ENCODE measurements at places on chromosomes 2 and 18. TPM values are rescaled to one million over a fixed set of nuclear protein-coding genes. Genes with fewer than 3 reads are reported as not detected.
A peak's percentile ranks its signal among the peaks of the same experiment; 100 is the strongest.

DNA sequence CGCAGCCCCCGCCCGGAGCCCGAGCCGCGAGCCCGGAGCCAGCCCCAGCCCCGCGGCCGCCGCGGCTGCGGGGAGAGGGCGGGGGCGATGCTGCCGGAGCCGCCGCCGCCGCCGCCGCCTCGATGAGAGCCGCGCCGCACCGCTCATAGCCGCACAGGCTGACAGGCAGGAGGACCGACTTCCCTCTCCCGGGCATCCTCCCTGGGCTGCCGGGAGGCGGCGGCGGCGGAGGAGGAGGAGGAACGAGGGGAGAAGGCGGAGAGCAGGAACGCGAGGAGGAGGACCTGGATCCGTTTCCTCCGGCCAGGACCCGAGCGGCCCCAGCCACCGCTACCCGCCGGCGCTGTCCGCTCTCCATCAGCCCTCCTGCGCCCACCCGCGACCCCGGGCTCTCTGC is 370 bp downstream of the KLHL29 start:
- DNase-seq, result peak; percentile 49

DNA sequence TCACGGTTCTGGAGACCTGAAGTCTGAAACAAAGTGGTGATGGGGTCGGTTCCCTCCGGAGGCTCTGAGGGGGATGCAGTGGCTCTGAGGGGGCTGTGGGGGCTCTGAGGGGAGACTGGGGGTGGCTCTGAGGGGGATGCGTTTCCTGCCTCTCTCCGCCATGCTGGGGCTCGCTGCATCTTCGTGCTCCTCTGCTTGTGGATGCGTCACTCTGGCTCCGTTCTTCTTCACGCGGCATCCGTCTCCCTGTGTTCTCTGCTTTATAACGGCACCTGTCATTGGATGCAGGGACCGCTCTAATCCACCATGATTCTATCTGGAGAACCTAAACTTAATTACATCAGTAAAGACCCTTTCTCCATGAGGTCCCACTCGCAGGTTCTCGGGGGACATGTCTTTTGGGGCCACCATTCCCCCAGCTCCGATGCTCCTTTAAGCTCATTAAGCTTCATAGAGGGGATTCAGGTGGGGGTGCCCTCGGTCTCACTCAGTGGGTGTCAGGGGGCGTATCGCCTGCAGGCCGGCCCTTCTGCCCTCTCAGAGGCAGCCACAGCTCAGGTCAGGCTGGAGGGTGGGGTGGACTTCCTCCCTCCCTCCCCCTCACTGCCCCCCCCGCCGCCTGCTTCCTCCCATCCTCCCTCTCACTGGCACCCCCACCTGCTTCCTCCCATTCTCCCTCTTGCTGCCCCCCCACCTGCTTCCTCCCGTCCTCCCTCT is 18.4 kb downstream of the RTP5 start:
- DNase-seq, result no peak

- no peak for DNase-seq
Measured at GRCh38 chr2:10473121-10473756, 25.1 kb upstream of the ODC1 start.

DNA sequence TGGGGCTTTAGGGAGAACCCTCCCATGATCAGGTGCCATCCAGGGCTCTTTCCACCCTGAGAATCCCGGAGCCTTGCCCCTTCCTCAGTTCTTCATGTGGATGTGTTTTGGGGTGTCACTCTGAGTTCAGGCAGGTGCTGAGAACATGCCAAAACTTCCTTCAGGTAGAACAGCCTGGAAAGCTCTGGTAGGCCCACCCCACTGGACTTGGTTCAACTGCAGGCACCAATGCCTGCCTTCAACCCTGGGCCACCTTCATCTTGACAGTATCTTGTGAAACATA is 85.8 kb downstream of the EPAS1 start:
- DNase-seq, result no peak

GRCh38 chr2:74671479-74671878 is 17.4 kb downstream of the SEMA4F start:
- DNase-seq, result peak; percentile 50

- DNase-seq, result no peak
Measured at GRCh38 chr18:45317948-45318640, 297.2 kb upstream of the SLC14A2 start.

DNA sequence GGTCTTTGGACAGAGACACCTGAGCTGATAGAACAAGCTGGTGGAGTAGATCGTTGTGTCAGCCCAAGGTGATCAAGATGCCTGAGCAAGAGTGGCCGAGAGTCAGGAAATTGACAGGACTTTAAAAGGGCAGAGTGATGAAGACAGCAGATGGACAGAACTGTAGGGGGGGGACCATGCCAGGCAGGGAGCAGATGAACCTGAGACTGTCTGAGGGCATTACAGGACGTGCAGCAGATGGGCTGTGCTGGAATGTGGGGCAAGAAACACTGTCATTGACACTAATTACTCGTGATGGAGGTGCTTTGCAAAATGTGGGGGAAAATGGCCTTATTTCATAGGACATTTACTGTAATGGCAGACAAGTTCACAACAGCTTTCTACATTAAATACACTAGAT is 225.0 kb downstream of the THSD7B start:
- no peak for DNase-seq

GRCh38 chr2:168348076-168348475 is 100.7 kb upstream of the STK39 start:
- DNase-seq, result peak; percentile 62

GRCh38 chr2:188870289-188870688 is 103.9 kb upstream of the COL3A1 start:
- no peak for DNase-seq

- DNase-seq, result no peak
Measured at GRCh38 chr2:104976603-104977120, 61.2 kb upstream of the MRPS9 start.

DNA sequence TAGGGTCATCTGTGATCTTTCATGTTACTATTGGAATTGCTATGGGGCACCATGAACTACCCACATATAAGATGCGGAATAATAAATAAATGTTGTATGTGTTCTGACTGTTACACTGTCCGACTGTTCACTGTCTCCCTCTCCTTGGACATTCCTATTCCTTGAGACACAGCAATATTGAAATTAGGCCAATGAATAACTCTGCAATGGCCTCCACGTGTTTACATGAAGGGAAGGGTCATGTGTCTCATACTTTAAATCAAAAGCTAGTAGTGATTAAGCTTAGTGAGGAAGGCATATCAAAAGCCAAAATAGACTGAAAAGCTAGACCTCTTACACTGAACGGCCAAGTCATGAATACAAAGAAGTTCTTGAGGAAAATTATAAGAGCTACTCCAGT is 751.3 kb downstream of the SOCS6 start:
- no peak for DNase-seq

GRCh38 chr2:217099561-217099960 is 239.7 kb upstream of the TNP1 start:
- no peak for DNase-seq

DNA sequence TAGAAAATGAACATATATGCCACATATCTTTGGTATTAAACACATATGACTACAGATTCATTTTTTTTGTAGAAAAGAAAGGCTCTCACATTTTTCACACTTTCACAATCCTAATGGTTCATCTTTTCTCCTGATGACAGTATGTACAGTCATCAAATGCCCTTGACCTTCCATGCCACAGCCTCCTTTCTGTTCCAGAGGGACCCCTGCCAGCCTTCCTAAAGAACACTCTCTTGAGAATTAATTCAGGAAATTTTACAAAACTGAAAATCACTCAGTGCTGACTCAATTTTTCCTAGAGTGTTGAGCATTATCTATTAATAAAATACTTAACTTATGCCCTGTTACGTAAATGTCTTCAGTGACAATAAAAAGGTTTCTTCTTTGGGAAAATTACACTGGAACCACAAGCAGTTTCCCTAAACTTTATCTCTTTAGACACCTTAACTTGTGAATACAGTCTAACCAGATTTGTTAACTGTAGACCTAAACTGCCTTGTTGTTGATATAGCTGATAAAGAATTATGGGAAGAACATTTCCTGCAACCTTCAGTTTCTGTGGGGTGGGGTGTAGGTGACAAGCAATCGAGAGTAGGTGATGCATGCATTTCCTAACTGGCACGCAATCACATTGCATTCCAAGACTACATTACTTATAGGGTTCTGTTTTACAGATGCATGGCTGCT is 15.3 kb upstream of the ACOXL start:
- no peak for DNase-seq

DNA sequence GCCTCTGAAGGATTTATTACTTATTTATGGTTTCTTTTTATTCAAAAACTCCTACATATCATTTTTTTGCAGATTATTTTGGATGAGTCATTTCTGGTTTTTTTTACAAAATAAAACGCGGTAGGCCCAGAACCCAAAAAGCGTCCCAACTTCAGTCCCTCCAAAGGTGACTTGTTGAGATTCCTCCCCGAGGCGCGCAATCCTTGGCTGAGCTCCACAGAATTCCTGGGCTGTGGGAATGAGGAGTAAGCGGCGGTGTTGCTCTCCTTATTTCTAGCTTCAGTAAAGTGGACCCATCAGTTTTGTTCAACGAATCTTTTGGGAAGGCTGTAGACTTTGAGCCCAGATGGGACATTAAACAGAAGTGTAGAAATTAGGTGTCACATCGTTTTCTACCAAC is 67.0 kb upstream of the RMP24 start:
- DNase-seq, result no peak

- DNase-seq, result no peak
Measured at GRCh38 chr2:141323571-141323970, 807.2 kb downstream of the LRP1B start.

GRCh38 chr18:41886126-41886807 is 68.8 kb upstream of the PIK3C3 start:
- DNase-seq, result no peak

The KIAA2012 gene
- total RNA-seq, result not detected

The SLC9A4 gene
- not detected for total RNA-seq

The DOK6 gene
- total RNA-seq, result 1.0 TPM

Measured in dermis blood vessel endothelial cell (primary cell).